Progenitor cell of endocrine pancreas (in vitro differentiated cells): ENCODE measurements at places on chromosomes 7 and 10. TPM values are rescaled to one million over a fixed set of nuclear protein-coding genes. Genes with fewer than 3 reads are reported as not detected.

DNA sequence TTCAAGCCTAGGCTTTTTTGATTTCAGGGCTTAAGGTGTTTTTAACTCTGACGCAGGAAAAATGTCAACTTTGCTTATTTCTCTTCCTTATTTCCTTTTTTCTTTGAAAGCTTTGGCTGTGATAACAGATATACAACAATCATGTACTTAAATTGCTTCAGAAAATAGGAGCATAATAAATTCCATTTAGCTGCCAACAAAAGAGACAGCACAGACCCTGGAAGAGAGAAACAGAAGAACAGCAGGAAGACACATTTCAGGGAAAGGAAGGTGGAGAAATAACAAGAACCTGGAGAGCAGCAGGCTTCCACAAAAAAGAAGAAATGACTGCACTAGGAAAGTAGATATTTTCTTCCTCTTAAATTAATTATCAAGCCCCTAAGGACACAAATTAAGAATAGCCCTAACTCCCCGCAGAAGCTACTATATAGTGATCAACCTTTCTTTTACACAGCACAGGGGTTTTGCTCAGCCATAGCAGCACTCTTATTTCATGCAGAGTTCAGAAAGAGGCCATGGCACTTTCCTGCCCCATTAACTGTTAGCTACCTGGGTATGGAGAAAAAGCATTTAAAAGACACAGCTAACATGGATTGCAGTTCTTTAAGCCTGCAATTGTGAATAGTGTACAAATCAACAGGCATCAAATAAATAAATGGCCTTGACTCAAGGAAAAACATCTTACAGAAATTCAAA lies 61.5 kb downstream of the IQUB start:
- no peak overlapping the region for H3K27ac ChIP-seq
- H3K36me3 ChIP-seq, result no peaks in the 10 kb centered on the region
- no peak for DNase-seq
- H3K27me3 ChIP-seq, result no peaks in the 10 kb centered on the region
- no peak overlapping the region for H3K4me3 ChIP-seq
- H3K4me1 ChIP-seq, result no peaks in the 10 kb centered on the region

DNA sequence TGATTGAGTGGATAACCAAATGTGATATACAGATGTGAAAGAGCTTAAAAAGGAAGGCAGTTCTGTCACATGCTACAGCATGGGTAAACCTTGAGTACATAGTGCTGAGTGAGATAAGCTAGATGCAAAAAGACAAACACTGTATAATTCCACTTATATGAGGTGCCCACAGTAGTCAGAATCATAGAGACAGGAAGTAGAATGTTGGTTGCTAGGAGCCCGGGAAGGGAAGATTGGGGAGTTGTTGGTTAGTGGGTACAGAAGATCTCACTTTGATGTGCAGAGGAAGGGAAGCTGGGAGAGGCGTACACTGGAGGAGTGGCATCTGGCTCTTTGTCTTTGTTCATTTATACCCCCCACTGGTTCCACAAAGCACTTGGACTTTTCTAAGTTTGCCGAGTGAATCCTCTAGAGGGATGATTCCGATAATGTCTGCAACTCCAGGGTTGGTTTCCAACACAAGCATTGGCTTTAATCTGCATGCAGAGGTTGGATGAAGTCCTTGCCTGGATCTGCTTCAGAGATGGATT lies 39.5 kb downstream of the TSPAN14 start:
- DNase-seq, result no peak
- peak overlapping the region; percentile 59 for H3K27ac ChIP-seq
- H3K36me3 ChIP-seq, result peaks cover 36% of the 10 kb centered on the region
- no peak overlapping the region for H3K4me3 ChIP-seq

Gene RABGEF1
- total RNA-seq, result 18.6 and 19.4 TPM in 2 replicates

DNA sequence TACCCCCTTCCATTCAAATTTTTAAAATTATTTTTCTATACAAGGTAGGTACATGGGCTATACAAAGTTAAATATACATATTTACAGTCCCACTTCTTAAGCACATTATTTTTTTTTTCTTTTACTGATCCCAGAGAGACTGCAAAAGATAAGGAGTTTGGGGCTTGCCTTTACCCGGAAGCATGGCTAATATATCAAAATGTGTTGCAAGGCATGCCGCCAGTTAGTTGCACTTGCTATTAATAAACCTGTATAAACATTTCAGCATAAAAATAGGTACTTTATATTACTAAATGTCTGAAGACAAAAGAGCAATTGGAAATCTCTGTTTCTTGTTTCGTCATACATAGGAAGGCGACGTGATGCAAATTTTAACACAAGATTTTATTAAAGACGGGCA lies 21.5 kb upstream of the PDLIM1 start:
- DNase-seq, result no peak
- no peak overlapping the region for H3K4me3 ChIP-seq
- H3K4me1 ChIP-seq, result peaks cover 42% of the 10 kb centered on the region

Gene CYP26C1
- total RNA-seq, result 0.26 and 0.29 TPM in 2 replicates

DNA sequence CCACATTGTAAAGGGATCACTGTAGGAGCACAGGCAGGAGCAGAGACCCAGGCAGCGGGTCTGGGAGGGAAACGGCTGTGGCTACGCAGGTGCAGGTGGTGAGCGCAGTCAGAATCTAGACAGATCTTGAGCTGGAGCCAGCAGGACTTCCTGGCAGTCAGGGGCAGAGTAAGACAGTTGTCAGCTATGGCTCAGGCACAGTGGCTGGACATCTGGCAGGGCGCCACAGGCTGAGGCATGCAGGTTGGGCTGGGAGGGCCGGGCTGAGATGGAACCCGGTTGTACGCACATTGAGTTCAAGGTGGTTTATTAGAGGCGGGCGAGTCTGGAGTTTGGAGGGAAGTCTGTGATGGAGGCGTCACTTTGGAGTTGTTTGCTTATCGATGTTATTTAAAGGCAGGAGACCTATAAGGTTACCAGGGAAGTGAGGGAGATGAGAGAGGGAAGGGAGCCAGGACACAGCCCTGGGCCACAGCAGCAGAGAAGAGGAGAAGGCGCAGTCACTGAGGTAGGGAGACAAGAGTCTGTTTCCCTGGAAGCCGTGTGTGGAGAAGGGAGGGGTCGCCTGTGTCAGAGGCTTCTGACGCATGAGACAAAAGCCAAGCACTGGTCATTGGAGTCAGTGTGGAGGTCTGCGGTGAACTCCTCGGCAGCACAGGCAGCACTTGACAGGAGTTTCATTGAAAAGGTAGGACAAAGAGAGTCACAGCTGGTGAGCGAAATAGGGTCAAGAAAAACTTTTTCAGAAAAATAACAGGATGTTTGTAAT lies 73.8 kb downstream of the LANCL2 start:
- H3K4me1 ChIP-seq, result peaks cover 13% of the 10 kb centered on the region
- H3K27me3 ChIP-seq, result peaks cover 3% of the 10 kb centered on the region
- no peak for DNase-seq
- peak overlapping the region; percentile 53 for H3K27ac ChIP-seq

- peak overlapping the region; percentile 34 for H3K27ac ChIP-seq
- DNase-seq, result no peak
- H3K36me3 ChIP-seq, result peaks cover 1% of the 10 kb centered on the region
- peaks cover 4% of the 10 kb centered on the region for H3K4me1 ChIP-seq
Observed at GRCh38 chr10:64175271-64175962, 654.2 kb downstream of the REEP3 start.

DNA sequence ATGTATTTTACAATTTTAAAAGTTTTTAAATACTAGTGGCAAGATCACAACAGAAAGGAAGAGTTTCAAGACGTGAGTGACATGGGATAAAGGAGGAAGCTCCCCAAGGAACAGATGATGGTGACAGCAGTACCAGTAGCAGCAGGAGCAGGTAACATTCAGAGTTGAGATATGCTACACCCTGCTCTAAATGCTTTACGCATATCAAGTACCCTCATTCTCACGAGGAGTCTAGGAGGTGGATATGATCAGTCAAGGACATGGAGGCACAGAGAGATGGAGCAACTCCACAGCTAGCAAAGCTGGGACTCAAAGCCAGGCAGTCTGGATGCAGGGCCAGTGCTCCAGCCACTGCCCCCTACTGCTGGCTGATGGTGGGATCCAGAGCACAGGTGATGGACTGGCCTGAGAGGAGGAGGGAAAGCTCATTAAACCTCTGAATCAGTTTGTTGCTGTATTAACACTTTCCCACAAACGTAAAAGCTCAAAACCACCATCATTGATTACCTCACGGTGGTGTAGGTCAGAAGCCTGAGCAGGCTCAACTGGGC lies 17.5 kb downstream of the RP9 start:
- DNase-seq, result no peak
- peaks cover 14% of the 10 kb centered on the region for H3K36me3 ChIP-seq
- H3K27me3 ChIP-seq, result no peaks in the 10 kb centered on the region
- no peak overlapping the region for H3K27ac ChIP-seq
- H3K4me3 ChIP-seq, result no peak overlapping the region
- H3K4me1 ChIP-seq, result peaks cover 3% of the 10 kb centered on the region

DNA sequence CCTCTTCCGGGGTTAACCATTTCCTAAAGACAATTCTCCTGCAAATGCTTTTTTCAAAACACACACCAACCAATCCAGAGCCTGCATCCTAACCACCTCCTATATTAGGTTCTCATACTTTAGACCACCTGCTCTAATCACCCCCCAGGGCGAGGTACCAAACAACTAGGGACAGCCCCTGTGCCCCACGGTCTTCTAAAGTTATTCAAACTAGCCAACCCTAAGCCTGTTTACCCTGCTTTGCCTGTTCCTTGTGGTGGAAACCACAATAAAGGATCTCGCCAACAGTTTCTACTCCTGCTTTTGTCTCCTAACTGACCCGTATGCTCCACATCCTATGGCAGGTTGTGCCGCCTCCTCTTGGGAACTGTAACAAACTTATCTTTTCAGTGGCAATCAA lies 21.1 kb downstream of the SP4 start:
- no peak for DNase-seq
- H3K36me3 ChIP-seq, result peaks cover 48% of the 10 kb centered on the region
- H3K27ac ChIP-seq, result no peak overlapping the region
- no peaks in the 10 kb centered on the region for H3K4me1 ChIP-seq
- no peaks in the 10 kb centered on the region for H3K27me3 ChIP-seq
- H3K4me3 ChIP-seq, result no peak overlapping the region
